Pancreas (tissue), 10 donors: ENCODE measurements at places on chromosomes 3 and 15.

DNA sequence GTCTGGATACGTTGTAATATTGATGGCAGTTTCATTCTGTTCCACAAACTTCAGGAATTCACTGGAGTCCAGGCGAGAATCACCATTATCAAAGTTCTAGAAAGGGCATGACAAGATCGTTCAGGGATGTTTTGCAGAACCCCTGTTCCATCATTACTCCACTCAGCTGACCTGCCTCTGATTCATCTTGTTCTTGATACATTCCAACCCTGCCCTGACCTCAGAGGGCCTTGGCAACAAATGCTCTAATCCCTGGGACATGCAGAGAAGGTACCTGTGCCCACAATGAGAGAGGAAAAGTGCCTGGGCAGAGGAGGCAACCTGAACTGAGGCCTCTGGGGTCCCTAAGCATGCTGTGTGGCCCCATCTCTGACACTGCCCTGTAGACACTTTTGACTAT lies 45.9 kb downstream of the FSTL1 start:
- no peak for DNase-seq
- no peak overlapping the region for H3K27ac ChIP-seq
- no peaks in the 10 kb centered on the region for H3K4me1 ChIP-seq
- H3K27me3 ChIP-seq: no peaks in the 10 kb centered on the region
- H3K36me3 ChIP-seq: peaks cover 7% of the 10 kb centered on the region

DNA sequence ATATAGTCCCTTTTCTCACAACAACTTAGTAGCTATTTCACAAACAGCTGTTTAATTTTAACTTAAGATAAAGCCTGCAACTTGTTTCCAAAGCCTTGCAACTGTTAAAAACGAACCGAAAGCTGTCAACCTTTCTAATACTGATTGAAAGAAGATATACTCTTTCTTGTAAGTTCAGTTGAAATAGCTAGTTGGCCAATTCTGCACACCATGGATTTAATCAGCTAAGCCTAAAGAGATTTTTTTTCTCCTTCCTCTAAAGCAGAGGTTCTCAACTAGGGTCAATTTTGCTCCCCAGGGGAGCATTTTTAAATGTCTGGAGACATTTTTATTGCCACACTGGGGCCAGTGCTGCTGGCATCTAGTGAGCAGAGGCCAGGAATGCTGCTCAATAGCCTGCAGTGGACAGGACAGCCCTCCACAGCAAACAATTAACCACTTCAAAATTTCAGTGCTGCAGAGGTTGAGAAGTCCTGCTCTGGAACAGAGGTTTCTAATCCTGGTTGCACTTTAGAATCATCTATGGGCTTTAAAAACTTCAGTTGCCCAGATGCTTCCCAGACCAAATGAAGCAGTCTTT lies 26.2 kb downstream of the MINDY4B start:
- DNase-seq: no peak
- H3K36me3 ChIP-seq: no peaks in the 10 kb centered on the region
- H3K27ac ChIP-seq: no peak overlapping the region
- peaks cover 7% of the 10 kb centered on the region for H3K4me1 ChIP-seq
- no peaks in the 10 kb centered on the region for H3K27me3 ChIP-seq

- H3K4me3 ChIP-seq: no peak overlapping the region
- no peak overlapping the region for H3K27ac ChIP-seq
- no peaks in the 10 kb centered on the region for H3K36me3 ChIP-seq
- no peaks in the 10 kb centered on the region for H3K4me1 ChIP-seq
- no peak for DNase-seq
- H3K27me3 ChIP-seq: no peaks in the 10 kb centered on the region
Observed at GRCh38 chr3:156230278-156230900, 110.0 kb downstream of the KCNAB1 start.

DNA sequence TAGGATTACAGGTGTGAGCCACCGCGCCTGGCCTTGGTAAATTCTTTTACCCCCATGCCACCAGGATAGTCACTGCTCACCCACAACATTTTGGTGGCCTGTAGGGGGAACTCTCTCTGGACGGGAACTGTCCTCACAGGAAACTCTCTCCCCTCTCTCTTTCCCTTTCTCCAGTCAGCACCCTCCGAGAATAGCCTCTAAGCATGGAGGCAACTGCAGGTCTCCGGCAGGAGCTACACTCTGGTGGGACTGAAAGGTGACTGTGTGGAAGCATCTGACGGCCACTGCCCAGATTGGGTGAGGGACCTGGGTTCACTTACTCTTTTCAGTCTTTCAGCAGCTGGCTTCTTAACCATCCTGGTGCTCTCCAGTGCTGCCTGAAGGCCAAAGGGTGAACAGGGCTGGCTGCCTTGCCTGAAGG lies 21.3 kb downstream of the TRANK1 start:
- peaks cover 15% of the 10 kb centered on the region for H3K4me1 ChIP-seq
- H3K27me3 ChIP-seq: no peaks in the 10 kb centered on the region
- no peaks in the 10 kb centered on the region for H3K36me3 ChIP-seq
- no peak for DNase-seq
- H3K27ac ChIP-seq: no peak overlapping the region
- no peak overlapping the region for H3K4me3 ChIP-seq

- no peaks in the 10 kb centered on the region for H3K36me3 ChIP-seq
- H3K4me1 ChIP-seq: no peaks in the 10 kb centered on the region
- H3K27ac ChIP-seq: no peak overlapping the region
- no peak for DNase-seq
Observed at GRCh38 chr15:25250011-25250596, 188.7 kb downstream of the UBE3A start.

GRCh38 chr3:129313665-129314385 lies 35.2 kb downstream of the HMCES start:
- peaks cover 4% of the 10 kb centered on the region for H3K4me1 ChIP-seq
- peak; percentile 37 for DNase-seq
- H3K36me3 ChIP-seq: no peaks in the 10 kb centered on the region
- H3K27me3 ChIP-seq: no peaks in the 10 kb centered on the region

DNA sequence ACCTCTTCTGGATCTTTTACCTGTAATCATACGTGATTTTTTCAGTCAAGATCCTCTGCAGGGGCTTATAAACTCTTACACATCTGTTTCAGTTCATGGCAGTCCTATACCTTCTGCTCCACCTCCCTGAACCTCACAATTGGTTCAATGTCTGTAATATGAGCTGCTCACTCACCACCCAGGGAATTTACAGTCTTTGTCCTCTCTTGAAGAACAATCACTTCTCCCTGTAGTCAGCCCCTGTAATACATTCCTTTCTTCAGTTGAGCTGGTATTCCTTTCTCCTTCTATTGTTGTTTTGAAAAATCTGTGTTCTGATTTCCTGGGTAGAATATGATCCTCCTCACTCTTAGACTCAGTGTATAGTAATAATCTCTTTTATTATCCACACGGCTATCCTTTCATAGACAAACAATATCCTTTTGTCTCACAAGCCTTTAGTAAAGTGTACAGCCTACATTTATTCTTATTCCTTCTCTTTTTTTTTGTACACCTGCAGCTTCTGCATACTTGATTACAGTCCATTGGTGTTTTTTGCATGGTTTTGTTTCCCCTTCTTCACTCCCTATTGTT lies 101.8 kb downstream of the NECTIN3 start:
- H3K36me3 ChIP-seq: no peaks in the 10 kb centered on the region
- DNase-seq: no peak
- no peak overlapping the region for H3K4me3 ChIP-seq
- no peaks in the 10 kb centered on the region for H3K4me1 ChIP-seq
- H3K27me3 ChIP-seq: no peaks in the 10 kb centered on the region
